SHP77 (cell line): ENCODE measurements at places on chromosomes 2 and 18.

DNA sequence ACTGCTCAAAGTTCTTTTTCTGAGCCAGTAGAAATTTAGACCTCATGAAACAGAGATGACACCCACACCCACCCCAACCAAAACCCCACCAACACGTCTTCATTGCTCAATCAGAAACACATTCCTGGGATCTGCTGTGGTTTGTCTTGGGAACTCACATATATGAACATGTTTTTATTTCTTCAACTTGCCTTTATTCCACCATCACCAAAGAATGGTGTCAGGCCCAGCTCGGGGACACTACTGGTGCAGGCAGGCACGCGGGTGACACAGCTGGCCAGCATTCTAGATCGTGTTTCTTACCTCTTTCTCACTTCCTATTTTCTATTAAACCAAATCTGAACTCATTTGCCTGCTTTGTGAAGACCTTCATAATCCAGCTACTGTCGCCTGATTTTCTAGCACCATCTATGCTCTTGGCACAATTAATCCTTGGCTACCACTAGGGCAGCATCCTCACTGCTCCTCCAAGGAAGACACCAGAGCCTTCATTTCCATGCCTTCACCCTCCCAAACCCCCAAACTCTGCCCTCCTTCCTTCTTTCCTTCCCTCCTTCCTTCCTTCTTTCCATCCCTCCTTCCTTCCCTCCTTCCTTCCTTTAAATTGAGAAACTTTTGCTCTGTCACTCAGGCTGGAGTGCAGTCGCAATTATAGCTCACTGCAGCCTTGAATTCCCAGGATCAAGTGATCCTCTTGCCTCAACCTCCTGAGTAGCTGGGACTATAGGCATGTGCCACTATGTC, 157.1 kb downstream of the BCL2 start:
- no peak for DNase-seq

DNA sequence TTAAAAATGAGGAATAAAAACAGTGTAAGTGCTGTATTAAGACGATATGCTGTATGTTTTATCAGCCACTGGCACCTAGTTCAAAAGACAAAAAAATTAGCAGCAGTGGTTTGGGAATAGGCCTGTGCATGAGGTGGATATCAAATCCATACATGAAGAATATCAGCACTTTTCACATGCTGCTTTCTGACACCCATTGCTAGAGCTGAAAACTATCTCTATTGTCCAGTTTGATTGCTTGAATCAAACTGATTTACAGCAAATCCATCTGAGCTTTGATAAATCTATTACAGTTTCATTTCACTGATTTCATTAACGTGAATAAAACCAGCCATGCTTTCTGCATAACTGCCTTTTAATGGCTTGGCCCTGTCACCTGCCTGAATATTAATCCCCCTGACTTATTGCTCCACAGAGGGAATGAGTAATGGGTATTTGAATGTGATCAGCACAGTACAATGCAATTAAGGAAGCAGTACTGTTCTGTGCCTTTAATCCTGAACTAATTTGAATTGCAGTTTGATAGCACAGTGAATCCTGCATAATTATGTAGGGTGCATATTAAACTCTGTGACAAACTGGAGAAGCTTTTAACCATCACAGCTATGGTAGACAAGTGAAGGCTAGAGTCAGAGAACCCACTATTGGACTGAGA, 154.0 kb downstream of the GPD2 start:
- DNase-seq, result no peak

DNA sequence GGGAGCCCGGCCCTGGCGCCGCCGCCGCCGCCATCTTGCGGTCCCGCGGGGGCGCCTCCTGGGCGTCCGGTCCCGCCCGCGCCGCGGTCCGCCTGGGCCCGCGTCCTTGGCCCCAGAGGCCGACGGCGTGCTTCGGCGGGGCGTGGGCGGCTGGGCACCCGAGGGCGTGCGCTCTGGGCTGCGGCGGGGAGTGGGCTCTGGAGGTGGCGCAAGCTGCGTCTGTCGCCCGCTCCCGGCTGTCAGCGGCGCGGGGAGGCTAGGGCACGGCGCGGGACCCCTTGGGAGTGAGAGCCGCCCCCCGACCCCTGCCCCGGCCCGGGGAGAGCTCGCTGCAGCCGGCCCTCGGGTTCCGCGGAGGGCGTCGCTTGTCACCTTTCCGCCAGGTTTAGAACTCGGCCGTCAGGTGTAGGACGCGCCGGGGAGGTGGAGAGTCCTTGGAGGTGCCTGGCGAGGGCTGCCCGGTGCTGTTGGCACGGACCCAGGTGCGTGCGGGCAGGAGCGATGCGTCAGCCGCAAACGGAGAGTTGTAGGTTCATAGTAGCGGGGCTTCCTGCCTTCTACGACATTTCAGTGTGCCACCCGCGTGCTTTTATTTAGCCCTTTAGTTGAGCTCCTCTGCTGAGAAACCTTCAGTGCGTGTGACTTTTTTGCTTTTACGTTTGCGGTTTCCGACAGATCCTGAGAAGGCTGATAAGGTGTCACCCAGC, 921 bp downstream of the VAPA start:
- DNase-seq, result peak; percentile 7

- DNase-seq, result no peak
These were observed 1502.4 kb upstream of the PIK3C3 start for GRCh38 chr18:40452599-40452998.

GRCh38 chr2:54258166-54258565, 2.1 kb upstream of the TSPYL6 start:
- no peak for DNase-seq

DNA sequence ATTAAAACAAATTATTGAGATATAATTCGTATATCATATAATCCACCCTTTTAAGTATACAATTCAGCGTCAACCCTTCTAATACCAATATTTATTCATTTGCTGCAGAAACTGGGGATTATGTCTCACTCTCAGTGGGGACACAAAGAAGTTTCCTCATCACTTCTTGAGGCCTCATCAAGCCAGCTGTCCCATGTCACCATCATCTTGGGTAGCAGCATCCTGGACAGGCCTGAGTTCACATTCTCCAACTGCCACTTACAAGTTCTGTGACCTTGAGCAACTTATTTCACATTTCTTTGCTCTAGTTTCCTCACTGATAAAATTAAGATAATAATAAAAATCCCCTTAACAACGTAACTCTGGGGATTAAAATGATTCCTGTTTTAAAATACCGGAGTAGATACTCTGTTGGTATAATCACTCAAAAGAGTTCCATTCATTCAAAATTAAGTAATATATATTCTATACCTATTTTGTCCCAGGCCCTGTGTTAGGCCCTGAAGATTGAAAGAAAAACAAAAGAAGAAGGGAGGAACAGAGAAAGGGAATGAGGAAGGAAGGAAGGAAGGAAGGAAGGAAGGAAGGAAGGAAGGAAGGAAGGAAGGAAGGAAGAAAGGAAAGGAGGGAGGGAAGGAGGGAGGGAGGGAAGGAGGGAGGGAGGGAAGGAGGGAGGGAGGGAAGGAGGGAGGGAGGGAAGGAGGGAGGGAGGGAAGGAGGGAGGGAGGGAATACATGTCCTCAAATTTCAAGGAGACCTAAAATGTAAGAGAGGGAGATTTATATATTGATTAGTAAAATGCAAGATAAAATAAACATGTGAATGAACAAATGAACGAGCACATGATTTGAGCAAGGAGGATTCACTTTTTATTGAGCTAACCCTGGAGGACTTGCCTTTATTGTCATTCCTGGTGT, 42.4 kb downstream of the NCKAP5 start:
- no peak for DNase-seq

DNA sequence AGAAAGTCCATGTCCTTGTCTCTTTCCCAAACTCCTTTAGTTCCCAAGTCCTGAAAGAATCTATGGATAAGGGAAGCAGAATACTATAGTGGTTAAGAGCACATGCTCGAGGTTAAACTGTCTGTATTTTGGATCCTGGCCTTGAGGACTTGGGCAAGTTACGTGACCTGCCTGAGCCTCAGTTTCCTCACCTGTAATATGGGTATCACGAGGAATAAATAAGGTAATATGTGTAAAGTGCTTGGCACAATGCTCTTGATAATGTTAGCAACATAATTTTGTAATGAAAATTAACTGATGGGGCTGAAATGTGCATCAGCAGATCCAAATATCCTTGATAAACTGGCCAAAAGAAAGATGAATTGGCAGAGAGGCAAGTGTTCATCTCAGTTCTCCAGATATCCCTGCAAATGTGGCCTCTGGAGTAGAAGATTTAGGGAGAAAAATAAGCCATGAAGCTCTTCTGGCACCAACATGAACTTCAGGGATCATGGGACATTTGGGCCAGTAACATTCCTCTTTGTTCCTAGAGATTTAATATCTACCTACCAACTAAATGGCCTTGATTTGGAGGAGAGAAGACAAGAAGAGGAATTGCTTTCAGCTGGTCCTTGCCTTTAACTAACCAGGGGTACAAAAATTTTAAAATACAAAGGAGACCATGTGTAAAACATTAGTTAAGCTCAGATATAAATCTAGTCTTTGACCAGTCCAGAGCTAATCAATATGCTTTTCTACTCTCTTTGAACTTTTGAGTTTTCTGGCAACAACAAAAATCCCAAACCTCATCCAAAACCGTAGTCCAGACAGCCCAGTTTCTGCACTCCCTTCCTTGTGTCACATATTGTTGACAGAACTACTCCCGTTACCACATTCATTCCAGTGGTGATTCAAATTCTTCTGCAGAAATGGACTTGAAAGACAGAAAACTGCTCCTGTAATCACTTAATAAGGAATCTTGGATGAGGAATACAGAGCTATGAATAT, 52.7 kb upstream of the EML4 start:
- DNase-seq, result no peak

DNA sequence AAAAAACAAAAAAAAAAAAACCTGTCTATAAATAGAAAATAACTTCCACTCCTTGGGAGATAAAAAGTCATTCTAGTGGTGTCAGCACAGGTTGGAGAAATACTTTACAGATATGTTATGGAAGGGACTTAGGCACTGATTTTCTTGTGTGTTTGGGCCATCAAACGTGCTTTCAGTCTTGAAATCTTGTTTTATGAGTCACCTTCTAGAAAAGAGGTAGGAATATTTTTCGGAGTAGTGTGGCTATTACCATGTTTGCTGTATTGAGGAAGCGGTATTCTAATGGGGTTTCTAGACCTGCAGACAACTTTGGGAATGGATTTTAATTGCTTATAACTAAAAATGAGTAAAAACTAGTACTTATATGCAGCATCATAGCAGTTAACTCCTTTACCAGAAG, 12.0 kb downstream of the HNMT start:
- no peak for DNase-seq

DNA sequence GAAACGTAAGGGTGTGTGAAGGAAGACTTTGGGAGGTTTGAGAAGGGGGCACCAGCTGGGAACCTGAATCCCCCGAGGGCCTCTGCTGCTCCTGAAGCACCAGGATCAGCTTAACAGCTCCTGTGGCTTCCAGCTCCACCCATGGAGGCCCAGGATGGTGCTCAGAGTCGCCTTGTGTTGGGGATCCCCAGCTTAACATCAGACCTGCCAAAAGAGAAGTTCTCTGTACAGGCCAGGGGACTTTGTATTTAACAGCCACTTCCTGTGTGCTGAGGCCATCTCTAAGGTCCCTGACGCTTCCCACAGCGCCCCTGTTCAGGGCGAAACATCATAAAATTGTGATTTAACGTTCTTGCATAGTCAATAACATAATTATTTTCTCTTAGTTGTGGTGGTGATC, 77.5 kb downstream of the NCK2 start:
- DNase-seq, result no peak

GRCh38 chr2:171810422-171811244, 83.4 kb downstream of the SLC25A12 start:
- no peak for DNase-seq

DNA sequence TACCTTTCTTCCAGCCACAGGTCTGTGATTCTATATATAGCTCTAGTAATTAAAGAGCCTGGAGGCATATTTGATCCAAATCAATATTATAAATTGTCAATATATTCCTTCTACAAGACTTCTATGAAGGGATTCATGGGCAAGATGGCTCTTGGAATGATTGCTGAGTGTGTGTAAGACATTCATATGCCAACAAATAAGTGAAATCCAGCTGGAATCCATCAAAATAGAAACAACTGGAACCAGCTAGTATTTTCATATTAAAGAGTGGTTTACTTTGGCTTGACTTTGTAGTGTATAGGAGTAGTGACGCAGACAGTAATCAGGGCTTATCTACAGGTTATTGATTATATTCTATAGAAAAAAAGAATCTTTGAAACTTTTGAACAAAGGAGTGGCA, 83.4 kb downstream of the CALCRL start:
- no peak for DNase-seq

DNA sequence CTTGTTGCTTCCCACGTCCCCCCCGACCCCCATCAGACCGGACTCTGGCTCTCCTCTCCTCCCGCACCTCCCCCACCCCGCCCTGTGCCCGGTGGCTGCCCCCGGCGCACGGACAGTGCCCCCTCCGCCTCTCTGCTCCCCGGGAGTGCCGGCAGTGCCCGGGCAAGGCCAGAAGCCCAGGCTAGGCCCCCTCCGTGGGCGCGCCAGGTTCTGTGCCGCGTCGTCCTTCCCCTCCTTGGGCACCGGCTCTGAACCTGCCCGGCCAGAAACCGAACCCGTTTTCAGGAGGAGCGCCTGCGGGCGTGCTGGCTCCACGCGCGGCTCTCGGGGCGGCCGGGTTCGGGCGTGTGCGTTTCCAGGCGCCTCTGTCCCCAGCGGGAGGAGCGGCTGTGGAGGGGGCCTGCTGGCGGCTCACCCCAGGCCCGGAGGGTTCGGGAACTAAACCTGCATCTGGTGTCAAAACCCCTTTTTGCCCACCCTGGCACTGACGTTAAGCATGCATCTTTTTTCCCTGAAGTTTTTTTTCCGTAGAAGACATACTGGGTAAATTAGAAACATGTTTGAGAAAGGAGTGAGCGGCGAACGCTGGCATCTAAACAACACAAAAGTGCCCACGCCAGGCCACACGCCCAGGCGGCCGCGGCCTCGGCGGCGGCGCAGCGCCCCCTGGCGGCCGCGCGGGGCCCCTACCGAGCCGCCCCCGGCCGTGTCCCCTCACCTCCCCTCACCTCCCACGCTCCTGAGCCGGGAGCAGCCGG, 123.9 kb upstream of the SLC1A4 start:
- peak; percentile 29 for DNase-seq

DNA sequence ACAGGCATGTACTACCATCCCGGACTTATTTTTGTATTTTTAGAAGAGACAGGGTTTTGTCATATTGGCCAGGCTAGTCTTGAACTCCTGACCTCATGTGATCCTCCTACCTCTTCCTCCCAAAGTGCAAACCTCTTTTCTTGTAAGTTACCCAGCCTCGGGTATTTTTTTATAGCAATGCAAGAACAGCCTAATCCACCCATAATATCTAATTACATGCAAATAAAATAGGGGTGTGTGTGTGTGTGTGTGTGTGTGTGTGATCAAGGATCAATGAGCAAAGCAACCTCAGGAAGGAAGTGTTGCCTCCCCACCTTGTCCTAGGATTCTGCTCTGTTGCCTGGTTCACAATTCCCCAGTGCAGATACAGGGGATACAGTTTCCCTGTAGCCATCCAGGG, 45.6 kb downstream of the NGEF start:
- DNase-seq, result no peak

DNA sequence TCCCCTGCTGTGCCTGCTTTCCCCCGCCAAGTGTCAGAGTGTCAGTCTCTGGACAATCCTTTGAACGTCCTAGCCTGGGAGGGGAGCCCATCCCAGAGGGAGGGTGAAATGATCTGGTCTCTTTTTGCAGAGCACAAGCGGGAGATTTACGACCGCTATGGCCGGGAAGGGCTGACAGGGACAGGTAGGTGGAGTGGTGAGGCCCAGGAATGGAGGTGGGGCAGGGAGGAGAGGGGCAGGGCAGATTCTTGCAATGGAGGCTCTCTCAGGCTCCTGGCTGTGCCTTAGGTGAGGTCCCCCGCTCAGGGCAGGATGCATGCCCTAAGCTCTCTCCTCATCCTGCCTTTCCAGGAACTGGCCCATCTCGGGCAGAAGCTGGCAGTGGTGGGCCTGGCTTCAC, 2.4 kb downstream of the DNAJB2 start:
- DNase-seq, result no peak

GRCh38 chr2:148876595-148877402, 1.8 kb downstream of the KIF5C start:
- DNase-seq, result peak; percentile 19
